Left ventricle myocardium inferior (tissue), 1 donor: ENCODE measurements at places on chromosomes 3 and 15. TPM values are rescaled to one million over a fixed set of nuclear protein-coding genes. Genes with fewer than 3 reads are reported as not detected.

The APEH gene
- 99.0 TPM for total RNA-seq

The PIAS1 gene
- total RNA-seq, result 29.9 TPM

DNA sequence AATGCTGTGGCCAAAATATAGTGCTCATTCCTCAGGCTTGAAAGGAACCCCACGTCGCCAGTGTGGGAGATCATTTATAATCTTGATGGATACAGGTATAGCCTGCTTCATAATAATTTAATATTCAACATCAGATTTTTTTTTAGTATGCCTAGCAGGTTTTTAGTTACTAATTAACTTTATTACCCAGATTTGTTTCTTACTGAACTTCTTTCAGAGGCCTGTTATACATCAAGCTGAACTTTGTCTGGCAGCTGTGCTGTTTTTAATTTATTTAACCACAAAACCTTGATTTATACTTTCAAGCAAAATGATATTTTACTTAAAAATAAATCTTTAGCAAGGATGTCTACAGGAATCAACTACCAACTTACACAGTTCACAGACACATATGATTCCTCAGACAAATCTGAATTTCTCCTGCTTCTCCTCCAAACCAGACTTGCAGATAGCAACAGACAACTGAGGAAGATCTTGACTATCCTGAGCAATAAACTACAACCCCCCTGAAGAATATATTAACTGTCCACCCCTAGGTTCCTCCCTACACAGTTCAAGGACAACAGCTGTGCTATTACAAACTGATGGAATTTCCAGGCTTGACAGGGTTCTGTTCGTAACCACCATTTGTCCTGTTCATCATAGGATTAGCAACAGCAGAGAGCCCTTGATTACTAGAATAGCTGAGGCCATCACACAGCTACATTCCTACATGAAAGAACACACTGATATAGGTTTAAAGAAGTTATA is 610 bp downstream of the MAP4 start:
- no peak for DNase-seq

- no peak for DNase-seq
Observed at GRCh38 chr3:157033001-157033400, 126.9 kb downstream of the CCNL1 start.
